ENCODE measurements at places on chromosomes 16 and 17.

GRCh38 chr16:23252310-23252709, 49.8 kb upstream of the SCNN1B start:
- DNase-seq, result peak; percentile 28

DNA sequence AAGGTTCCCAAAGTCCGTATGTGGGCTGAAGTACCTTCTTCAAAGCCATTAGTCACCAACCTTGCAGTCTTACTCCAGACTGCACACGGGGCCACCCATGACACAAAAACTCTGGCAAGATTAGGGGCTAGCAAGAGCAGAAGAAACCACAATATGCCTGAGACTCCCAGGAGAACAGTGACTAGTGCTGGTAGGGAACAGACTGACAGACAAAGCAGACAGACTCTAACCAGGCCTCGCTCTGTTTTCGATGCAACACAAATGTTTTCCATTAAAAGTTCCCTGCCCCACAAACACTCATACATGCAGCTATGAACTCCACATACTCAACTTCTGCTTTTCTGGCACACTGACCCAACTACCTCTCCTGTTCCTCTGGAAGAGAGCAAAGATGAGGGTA, 102.2 kb downstream of the HIC1 start:
- peak; percentile 62 for DNase-seq

DNA sequence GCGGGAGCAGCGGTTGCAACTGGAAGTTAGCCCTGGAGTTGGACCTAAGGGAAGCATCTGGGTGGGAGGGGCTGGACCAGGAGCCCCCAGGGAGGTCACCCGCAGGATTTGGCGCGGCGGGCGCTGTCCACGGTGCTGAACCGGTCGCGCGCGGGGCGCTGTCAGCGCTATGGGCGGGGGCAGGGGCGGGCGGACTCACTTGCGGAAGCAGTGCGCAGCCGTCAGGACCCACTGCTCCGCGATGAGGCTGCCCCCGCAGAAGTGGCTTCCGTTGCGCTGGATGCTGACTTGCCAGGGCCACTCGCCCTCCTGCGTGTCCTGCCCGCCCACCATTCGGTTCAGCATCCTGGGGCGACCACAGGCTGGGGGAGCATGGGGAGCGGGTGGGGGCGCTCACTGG, 4.5 kb downstream of the PRSS27 start:
- peak; percentile 71 for DNase-seq

GRCh38 chr17:16583781-16584180, 14.8 kb upstream of the ZNF287 start:
- DNase-seq, result no peak

DNA sequence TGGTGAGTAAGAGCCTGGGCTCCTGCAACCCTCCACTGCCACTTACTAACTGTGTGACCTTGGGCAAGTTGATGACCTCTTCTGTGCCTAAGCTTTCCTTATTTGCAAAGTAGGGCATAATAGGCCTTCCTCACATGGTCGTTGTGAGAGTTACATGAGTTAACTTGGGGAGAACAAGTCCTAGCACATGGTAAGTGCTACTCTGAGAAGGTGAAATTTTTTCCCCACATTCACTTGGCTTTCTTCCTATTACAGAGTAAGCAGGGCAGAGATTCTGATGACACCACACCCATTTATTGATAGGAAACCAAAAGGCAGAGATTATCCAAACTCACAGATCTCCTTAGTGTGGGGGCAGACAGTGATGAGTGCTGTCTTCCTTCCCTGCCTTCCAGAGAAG, 1.6 kb downstream of the KCNH4 start:
- DNase-seq, result no peak

GRCh38 chr17:68759343-68760140, 158.4 kb upstream of the FAM20A start:
- DNase-seq, result peak; percentile 92

GRCh38 chr17:51951741-51952140, 206.8 kb downstream of the CA10 start:
- no peak for DNase-seq

- no peak for DNase-seq
Measured at GRCh38 chr16:2039274-2040031, 8.2 kb downstream of the NTHL1 start.

DNA sequence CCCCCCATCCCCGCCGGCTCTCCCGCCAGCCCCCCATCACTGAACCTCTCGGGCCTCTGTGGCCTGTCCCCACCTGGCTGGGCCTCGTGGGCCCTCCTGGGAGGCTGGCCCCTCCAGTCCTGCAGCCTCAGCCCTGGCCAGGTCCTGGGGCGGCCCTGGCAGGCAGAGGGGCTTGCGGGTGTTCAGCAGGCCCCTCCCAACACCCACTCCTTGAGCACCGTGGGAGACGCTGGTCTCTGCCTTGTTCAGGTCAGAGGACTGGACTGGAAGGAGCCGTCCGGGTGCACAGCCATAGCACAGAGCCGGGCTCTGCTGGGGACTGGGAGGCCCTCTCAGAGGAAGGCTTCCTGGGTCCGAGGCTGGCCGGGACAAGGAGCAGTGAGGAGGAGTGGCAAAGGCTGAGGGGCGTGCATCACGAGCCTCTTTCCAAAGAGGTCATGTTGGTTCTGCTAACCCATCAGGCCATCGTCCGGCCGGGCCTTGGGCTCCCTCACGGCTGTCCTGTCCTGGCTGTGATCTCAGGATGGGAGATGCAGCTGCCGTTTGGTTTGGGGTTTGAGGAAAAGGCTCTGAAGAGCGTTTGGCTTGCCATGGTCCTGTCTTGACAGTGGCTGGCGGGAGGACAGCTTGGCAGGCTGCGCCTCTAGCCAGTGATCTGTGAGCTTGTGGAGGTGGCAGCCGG, 6.3 kb upstream of the PABPN1L start:
- DNase-seq, result no peak

DNA sequence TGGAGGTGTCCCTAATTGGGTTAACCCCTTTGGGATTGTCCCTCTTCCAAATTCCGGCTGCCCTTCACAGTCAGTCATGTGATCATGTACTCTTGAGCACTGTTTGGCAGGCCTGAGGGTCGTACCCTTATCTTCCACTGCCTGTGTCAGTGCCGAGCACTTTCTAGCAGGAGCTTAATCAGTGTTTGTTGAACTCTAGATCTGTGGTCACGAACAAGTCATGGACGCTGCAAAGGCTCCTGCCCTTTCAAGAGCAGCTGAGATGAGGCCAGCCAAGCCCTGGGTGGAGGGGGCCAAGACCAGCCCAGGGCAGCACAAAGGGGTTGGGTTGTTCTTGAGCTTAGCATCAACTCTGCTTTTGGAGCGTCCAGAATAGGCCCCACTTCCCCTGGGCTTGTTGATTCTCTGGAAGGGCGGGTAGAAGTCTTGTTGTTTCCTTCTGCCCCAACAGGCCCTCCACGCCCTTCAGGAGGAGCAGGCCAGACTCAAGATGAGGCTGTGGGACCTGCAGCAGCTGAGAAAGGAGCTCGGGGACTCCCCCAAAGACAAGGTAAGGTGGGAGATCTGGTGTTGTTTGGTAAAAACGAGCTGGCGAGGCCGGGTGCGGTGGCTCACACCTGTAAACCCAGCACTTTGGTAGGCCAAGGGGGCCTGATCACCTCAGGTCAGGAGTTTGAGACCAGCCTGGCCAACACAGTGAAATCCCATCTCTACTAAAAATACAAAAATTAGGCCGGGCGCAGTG, 5.3 kb downstream of the IFI35 start:
- no peak for DNase-seq

DNA sequence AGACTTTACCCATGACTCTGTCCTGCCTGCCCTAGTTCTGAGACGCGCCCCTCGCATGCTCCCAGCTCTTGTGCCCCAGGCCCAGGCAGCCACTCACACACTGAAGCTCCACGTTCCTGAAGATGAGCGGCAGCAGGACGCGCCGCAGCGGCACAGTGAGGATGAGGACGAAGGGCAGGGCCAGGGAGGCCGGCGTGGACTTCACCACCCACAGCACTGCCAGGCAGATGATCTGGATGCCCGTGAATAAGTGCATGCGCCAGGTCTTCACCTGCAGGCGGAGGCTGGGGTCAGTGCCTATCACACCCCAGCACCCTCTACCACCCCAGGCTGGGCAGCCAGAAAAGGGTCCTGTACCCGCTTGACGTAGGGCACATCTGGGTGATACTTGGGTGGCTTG, 16.9 kb downstream of the SLC4A1 start:
- no peak for DNase-seq

- no peak for DNase-seq
Measured at GRCh38 chr17:4634976-4635375, 6.5 kb downstream of the ALOX15 start.

GRCh38 chr16:1642148-1642547, 30.0 kb downstream of the CRAMP1 start:
- no peak for DNase-seq

DNA sequence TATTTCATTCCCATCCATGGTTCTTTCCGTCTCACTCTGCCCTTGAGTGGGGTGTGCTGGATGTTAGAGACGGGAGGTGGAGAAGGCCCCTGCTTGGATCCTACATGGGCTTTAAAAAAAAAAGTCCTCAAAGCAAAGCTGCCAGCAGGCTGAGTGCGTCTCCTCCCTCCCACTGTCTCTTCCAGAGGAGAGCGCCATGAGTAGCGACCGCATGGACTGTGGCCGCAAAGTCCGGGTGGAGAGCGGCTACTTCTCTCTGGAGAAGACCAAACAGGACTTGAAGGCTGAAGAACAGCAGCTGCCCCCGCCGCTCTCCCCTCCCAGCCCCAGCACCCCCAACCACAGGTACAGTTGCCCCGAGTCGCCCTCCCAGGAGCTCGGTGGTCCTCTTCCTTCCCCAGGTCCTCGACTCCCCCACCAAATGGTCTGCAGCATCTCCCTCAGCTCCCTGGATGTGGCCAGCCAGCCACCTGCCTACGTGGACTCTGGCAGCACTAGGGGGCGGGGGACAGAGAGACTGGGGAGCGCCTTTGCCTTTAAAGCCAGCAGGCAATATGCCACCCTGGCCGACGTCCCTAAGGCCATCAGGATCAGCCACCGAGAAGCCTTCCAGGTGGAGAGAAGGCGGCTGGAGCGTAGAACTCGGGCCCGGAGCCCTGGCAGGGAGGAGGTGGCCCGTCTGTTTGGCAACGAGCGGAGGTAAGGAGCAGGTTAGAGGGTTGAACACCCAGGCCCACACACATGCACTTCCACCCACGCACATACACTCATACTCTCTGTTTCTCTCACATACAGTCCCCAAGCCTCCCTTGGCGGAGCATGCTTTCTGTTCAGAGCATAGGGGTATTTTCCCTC, 68.2 kb downstream of the PLD6 start:
- DNase-seq, result no peak

- no peak for DNase-seq
Measured at GRCh38 chr16:50403491-50403890, 34.7 kb upstream of the BRD7 start.

DNA sequence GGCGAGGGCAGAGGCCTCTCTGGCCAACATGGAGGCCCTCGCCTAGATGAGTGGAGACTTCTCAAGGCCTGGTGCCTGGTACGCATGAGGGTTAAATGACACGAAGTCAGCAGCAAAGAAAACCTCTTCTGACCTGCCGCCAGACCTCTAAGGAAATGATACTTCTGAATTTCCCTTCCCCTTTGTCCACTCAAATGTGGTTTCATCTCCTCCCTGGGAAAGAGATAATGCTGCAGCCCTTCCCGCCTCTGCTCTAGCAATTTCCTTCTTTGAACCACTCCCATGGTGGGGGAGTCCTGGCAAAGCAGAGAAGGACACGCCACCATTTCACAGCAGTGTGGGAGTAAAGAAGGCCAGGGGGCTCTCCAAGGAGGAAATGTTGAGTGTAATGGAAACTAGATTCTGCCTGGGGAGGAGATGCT, 65.7 kb upstream of the BCAR1 start:
- peak; percentile 18 for DNase-seq

- no peak for DNase-seq
Measured at GRCh38 chr17:80116276-80116920, 15.0 kb downstream of the GAA start.

- DNase-seq, result no peak
Measured at GRCh38 chr16:51853586-51853985, 693.4 kb downstream of the TOX3 start.

GRCh38 chr17:19579867-19580565, 46.4 kb downstream of the SLC47A1 start:
- DNase-seq, result no peak

GRCh38 chr17:81274471-81274855, 20.6 kb downstream of the SLC38A10 start:
- DNase-seq, result no peak

All from KBM-7 (cell line).